ENCODE measurements at places on chromosomes 5 and 9. TPM values are rescaled to one million over a fixed set of nuclear protein-coding genes. Genes with fewer than 3 reads are reported as not detected.

CYLC2 gene
- total RNA-seq = not detected

SPATA31A5 gene
- total RNA-seq = not detected

C5orf58 gene
- total RNA-seq = not detected

ORM2 gene
- total RNA-seq = not detected

OLFM1 gene
- total RNA-seq = 0.98 TPM

ENTPD2 gene
- not detected for total RNA-seq

HSDL2 gene
- total RNA-seq = 32.0 TPM

LOX gene
- 41.8 TPM for total RNA-seq

PCDHA13 gene
- total RNA-seq = not detected

Data from vein endothelial cell (primary cell).